ENCODE measurements at places on chromosomes 7 and 10.
A peak's percentile ranks its signal among the peaks of the same experiment; 100 is the strongest.

- no peak for DNase-seq
Observed at GRCh38 chr7:102193806-102194205, 92.9 kb upstream of the SH2B2 start.

GRCh38 chr10:70704211-70704610, 31.9 kb downstream of the ADAMTS14 start:
- no peak for DNase-seq

DNA sequence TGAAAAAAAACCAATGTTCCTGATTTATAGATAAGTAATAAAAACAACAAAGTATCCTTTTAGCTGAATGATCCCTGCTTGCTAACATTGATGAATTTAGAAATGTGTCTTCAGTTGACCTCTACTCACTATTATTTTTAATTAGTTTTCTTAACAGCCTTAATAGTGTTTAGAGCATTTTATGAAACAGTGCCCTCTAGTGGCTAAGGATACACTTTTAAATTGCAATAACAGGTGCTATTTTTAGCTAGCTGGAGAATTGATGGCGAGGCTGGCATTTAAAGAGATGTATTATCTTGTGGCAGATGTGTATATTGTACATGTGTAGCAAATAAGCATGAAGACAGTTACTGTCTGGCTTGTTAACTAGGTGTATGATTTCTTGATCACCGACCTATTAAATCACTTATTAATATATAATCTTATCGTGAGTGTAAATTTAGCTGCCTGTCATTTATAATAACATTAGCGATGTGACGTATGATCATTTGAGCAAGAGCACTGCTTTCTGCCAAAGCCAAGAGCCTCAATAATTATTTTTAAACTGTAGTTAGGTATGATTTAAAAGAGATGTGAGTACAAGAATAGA, 451.9 kb downstream of the DPP6 start:
- peak; percentile 31 for DNase-seq

DNA sequence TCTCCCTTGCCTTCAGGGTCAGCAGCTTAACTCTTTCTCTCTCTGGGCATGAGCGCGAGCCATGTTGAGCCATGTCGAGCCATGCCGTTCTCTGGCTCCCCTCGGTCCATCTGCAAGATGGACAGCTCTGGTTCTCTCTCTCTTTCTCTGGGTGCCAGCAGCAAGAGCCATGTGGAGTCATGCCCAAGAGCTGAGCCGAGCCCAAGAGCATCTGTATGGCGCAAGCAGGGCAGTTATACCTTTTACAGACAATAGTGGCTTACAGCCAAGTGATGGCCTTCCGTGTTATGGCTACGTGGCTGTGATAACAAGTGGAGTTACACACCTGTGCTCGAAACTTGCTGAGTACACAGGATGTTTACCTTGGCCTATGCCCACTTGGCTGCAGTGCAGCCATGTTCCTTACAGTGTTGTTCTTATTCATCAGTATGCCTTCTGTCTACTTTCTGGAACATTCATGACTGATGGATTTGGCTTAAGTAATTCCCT, 327.7 kb downstream of the GLRX3 start:
- no peak for DNase-seq

GRCh38 chr10:48234295-48234694, 40.2 kb downstream of the FRMPD2 start:
- DNase-seq: no peak

Data from retina (tissue), 1 donor.